ENCODE measurements at places on chromosomes 7 and 10.

DNA sequence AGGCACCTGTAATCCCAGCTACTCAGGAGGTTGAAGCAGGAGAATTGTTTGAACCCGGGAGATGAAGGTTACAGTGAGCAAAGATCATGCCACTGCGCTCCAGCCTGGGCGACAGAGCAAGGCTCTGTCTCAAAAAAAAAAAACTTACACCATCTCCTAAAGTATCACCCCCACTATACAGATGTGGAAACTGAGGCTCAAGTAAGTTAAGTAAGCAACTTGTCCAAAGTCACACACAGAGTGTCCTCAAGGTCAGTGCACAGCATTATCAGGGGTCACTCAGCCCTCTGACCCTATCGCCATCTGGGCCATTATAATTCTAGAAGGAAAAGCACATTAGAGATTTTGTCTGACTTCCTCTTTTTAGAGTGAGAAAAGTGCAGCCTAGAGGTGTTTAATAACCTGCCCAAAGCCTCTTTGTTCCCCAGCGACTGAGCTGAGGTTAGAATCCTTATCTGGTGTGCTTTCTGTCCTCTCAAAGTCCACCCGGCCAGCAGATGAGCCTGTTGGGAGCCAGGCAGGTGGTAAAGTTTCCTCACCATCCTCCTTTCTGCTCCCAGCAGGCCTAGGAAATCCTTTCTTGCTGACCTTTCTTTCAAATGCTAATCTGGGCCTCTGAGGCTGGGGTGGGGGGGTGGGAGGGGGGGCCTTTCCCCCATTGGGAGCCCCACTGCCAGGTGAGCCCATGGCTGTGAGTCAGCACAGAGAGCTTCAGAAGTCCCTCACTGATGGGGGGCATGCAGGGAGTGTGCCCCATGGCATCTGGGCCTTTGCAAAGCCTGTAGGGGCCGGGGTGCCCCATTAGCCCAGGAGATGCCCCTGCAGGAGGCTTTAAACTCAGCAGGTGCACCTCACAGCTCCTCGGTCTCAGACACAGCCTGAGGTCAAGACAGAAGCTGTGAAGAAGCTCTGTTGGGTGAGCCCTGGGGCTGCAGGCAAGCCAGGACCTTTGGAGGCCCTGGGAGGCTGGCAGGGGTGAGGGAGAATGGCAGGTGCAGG is 12.0 kb upstream of the KCNMA1 start:
- no peak for DNase-seq

- no peak for DNase-seq
Measured at GRCh38 chr7:147805996-147806576, 784.5 kb upstream of the C7orf33 start.

DNA sequence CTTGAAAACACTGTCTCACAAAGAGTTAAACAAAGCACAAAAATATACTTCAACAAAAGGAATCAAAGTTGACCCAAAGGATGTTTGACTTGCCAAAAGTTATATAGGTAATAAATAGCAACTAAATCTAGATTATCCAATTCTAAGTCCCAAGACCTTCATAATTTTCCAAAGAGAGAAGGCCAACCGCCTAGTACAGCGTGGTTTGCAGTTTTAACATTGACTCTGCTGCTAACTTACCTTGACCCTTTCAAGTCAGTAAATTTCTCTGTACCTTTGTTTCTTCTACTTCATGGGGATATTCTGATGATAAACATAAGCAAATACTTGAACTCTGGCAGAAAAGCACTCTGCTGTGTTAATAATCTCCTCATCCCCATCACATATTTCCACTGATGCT is 1.9 kb upstream of the GPR22 start:
- DNase-seq: no peak

GRCh38 chr10:71748671-71749191 is 24.6 kb downstream of the VSIR start:
- peak; percentile 43 for DNase-seq

DNA sequence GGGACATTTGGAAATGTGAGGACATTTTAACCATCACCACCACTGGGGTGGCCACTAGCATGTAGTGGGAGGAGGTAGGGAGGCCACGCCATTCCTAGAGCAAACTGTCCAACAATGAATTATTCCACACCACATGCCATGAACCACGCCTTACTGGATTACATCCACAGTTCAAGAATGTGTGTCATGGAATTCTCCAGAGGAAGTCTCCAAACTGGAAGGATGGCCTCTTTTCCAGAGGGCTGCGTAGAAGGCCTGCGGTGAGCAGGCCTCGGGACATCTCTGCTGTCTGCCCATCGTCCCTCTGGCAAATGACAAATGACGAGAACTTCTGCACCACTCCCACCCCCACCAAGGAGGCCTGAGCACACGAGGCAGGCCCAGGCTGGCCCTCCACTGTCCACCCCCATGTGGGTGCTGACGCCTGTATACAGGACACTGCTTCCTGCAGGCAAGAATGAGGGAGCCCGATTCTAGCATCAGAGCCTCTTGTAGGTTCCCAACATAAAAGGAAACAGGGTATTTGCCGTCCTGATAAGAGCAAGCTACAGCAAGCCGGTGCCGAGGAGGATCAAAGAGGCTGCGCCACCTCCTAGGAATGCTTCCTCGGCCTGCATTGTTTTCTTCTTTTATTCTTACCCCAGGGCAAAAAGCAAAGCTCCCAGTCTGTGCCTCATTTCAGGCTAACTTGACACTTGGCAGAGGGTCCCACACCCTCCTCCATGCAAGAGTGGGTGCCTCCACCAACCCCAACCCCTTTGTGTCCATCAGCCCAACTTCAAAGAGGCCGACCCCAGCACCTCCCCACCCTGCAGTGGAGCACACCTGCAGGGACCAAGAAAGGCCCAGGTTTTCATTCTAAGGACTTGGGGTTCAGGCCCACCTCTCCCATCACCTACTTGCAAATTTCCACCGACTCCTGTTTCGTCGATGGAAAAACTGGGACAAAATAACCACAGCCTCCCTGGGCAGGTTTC is 23.9 kb downstream of the TNS3 start:
- no peak for DNase-seq

DNA sequence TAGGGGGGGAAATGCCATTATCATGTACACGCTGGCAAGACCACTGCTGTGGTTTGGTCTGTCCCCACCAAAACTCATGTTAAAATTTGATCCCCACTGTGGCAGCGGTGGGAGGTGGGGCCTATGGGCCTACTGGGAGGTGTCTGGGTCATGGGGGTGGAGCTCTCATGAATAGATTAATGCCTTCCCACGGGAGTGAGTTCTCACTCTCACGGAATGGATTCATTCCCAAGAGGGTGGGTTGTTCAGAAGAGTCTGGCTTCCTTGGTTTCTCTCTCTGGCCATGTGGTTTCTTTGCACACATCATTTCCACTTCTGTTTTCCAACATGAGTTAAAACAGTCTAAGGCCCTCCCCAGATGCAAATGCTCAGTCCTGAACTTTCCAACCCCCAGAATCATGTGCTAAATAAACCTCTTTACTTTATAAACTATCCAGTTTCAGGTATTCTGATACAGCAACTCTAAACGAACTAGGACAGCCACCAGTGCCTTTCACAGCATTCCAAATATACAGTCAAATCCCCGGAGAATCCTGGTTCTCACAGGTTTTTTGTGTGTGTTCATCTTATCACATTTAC is 44.3 kb downstream of the SMURF1 start:
- DNase-seq: no peak

- no peak for DNase-seq
Measured at GRCh38 chr7:104509874-104510273, 181.5 kb downstream of the LHFPL3 start.

GRCh38 chr10:122140941-122141623 is 130.0 kb upstream of the BTBD16 start:
- no peak for DNase-seq

DNA sequence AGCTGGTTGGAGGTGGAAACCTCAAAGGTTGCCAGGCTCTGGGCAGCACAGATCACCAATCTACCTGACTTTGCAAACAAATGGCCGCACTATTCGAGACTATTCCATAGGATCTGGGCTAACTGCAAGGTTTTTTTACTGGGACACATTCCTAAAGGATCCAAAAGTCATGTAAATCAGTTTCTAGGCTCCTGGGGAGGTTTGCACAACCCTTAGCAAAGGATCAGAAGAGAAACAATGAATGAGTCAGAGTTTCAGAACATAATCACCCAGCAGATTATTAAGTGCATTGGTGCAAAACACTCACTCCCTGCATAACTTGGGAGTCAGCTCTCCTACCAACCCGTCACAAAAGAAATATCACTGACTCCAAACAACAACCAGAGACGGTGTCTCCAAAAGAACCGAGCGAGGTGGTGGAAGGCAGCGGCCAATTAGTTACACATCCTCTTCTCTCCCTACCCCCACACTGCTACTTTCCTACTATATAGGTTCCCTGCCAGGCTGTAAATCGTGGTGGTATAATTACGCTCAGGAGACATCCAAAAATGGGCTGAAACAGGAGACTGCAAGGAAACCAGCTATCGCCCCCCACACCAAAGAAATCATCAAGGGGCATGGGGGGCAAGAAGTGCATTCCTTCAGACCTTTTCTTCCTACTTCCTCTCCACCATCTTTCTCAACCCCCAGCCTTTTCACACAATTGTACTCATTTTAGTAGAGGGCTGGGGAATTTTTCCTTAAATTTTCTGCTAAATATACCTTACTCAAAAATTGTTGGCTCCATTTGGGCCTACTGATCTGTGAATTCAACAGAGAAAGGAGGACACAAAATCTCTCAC is 3.2 kb downstream of the UBE2H start:
- no peak for DNase-seq

DNA sequence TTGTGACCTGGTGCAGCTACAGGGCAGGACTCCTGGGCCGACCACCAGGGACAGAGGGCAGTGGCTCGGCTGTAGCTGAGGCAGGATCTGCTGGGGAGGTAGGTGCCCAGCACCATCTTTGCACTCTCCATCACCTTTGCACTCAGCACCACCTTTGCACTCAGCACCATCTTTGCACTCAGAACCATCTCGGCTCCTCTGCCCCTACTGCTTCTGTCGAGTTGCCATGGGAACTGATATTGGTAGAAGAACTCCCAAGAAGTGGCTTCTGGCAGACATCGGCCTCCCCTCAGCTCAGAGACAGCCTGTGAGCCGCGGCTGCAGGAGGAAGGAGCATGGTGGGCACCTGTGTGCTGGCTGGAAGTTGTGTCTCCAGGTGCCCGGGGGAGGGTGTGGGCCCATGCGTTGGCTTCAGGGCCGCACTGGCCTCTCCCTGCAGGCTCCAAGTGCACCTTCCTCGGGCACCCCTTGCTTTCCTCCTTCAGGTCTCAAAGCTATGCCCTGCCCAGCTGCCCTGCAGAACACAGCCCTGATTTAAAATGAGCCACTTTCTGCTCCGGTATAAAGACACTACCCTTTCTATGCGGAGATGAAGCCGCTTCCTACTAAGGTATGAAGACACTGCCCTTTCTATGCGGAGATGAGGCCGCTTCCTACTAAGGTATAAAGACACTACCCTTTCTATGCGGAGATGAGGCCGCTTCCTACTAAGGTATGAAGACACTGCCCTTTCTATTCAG is 514.5 kb downstream of the PTPRN2 start:
- DNase-seq: no peak

- DNase-seq: peak; percentile 9
Measured at GRCh38 chr7:87058744-87059524, 520 bp downstream of the ELAPOR2 start.

DNA sequence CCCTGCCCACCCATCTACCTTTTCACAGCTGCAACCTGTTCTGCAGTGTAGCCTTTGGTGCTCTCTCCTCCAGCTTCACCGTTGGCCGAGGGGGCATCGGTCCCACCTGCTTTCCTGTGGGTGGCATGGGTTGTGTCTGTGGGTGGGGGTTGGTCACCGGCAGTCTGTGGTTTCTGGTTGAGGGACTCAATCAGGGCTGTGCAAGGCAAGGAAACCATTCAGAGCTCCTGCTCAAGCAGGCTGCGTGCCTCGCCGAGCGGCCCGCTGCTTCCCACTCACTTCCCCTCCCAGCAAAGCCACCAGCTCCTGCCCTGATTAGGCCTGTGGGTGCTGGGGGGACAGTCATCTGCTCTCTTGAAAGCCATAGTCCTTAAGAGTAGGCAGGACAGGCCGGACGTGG is 9.8 kb downstream of the DNAJB12 start:
- DNase-seq: no peak

DNA sequence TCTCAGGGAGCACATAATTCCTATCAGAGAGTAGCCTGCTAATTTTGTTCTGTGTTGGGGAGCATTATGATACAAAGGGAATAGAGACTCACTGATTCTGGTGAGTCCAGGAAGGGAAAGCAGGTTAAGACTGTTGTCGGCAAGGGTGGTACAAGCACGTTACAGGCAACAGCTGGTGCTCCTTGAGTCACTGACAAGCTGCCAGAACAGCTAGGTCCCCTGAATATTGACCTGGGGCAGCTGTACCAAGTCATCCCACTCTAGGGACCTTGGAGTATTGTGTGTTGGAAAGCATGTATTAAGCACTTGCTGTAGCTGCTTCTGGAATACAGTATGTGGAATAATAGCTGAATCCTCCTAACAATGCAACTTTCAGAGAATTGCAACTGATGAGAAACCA is 37.0 kb upstream of the GLCCI1 start:
- DNase-seq: no peak

GRCh38 chr10:49113741-49114141 is 1.6 kb downstream of the VSTM4 start:
- DNase-seq: no peak

DNA sequence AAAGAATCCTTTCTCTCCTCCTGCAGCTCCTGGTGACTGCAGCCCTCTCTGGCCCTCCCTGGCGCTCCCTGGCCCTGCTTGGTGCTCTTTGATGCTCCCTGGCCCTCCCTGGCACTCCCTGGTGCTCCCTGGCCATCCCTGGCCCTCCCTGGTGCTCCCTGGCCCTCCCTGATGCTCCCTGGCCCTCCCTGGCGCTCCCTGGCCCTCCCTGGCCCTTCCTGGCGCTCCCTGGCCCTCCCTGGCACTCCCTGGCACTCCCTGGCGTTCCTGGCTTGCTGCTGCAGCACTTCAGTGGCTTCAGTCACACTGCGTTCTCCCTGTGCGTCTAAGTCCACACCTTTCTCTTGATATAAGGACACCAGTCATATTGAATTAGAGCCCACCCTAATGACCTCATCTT is 15.2 kb upstream of the FGFR2 start:
- no peak for DNase-seq

- no peak for DNase-seq
Measured at GRCh38 chr10:60203993-60204618, 185.6 kb downstream of the ANK3 start.

- DNase-seq: no peak
Measured at GRCh38 chr10:52756295-52756694, 16.3 kb downstream of the MBL2 start.

DNA sequence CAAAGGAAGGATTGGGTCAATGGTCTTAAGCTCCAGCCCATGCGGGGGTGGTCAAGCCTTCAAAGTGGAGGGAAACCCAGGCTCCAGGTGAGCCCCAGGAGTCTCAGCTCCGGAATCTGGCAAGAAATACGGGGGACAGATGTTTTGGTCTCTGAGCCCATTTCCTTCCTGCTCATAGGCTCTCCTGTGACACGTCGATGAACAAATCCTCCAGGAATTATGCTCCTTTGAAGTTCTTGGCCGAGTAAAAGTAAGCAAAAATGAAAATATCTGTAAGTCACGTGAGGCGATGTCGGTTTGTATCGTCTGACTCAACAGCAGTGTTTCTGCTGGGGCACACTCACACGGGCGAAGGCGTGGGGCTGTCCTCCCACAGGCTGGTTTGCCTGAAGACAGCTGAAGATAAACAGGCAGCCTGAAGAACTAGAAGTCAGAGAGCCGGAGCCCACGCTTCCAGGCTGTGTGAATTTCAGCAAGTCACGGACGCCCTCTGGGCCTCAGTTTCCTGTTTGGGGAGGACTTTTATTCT is 52.6 kb upstream of the SMNDC1 start:
- DNase-seq: peak; percentile 27

- no peak for DNase-seq
Measured at GRCh38 chr7:155753446-155753965, 58.8 kb downstream of the SHH start.

GRCh38 chr7:29202651-29203069 is 8.1 kb downstream of the CHN2 start:
- DNase-seq: no peak

Data from T-helper 2 cell (primary cell).